Skin of body (tissue), 3 donors: ENCODE measurements at places on chromosomes 7 and 10.

DNA sequence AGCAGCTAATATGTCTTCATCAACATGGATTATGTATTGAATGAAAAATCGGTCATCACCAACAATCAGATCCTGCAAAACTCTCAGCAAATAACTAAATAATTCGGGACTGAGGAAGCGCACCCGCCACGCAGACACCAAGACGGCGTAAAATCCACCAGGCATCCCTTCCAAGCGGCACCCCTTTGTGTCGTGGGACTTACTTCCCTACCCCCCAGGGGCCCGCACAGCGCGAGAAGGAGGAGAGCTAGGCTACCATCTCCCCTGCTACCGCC, 721 bp downstream of the ARL3 start:
- DNase-seq, result no peak

DNA sequence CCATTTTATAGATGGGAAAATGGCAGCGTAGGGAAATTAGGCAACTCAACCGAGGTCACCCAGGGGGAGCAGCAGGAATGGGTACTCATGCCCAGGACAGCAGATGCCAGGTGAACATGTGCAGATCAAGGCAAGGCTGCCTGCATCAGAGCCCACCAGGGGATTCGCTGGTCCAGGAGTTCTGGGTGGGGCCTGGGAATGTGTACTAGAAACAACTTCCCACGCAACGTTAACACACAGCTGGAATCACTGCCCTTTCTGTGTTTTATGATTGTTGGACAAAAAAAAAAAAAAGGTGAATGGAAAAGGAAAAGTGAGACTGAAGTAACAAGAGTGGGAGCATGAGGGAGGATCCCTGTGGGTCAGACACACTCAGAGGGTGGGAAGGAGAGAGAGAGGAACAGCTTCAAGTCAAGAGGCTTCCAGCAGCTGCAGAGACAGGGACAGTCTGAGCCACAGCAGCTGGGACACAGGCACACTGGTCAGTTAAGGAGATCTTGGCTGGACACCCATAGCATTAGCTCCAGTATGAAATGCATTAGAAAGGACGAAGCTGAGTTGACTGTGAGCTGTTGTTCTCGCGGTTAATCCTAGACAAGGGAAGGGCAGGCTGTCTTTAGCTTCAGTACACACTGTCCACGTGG, 187.9 kb upstream of the INHBA start:
- no peak for DNase-seq

GRCh38 chr7:47759056-47759706, 177.3 kb upstream of the TNS3 start:
- no peak for DNase-seq

DNA sequence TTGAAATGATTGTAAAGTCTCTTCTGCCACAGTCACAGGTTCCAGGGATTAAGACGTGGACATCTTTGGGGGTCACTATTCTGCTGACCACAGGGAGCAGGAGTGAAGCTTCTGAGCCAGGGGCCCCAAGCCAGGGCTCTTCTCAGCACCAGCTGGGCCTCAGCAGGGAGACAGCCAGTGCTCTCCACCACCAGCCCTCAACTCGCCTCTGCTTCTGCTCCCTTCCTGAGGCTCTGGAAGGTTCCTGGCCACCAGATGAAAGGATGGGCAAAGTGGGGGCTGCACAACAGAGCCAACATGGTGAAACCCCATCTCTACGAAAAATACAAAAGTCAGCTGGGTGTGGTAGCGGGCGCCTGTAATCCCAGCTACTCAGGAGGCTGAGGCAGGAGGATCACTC, 11.2 kb upstream of the CRYGN start:
- no peak for DNase-seq

- no peak for DNase-seq
These were observed 80.6 kb upstream of the ITGB1 start for GRCh38 chr10:33038672-33039071.

GRCh38 chr10:63430091-63430998, 35.4 kb downstream of the JMJD1C start:
- peak; percentile 28 for DNase-seq

DNA sequence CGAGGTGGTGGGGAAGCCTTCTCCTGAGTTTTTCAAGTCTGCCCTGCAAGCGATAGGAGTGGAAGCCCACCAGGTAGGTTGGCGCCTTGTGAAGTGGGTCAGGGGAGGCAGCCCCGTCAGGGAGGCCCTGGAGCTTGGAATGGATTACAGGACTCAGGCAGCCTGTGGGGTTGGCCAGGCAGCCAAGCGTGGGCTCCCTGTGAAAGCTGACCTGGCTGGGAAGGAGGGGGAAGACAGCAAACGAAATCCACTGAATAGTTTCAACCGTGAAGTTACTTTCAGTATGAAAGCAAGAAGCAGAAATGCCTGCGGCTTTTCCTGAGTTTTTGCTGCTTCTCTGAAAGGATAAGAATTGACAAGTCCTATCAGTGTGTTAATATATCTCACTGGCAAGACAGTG, 36.4 kb downstream of the LHPP start:
- DNase-seq, result no peak

DNA sequence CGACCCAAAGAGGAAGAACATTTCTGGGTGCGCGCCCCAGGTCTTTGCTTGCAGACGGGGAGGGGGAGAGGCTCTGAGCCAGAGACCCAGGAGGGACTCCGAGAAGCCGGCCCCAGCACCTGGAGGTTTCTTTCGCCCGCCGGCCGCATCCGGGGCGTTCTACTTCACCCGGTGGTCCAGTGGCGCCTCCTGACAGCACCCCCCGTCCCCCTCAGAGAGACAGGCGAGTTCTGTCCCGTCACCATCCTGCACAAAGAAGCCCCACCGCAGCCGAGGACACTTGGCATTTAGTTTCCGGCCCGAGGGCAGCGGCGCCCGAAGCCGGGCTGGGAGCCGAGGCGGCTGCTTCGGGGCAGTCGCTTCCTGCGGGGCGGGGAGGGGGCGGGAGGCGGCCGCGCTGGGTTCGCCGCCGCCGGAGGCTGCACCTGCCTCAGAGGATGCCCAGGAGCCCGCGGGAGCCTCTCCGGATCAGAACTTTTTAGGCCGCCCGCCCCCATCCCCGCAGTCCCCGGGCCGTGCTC, at the start of gene TMEM178B:
Gene TMEM178B, plus strand, starts transcription at position 424 of the 521 bp plus-strand sequence.
- no peak for DNase-seq

- DNase-seq, result no peak
These were observed 121.9 kb upstream of the AUTS2 start for GRCh38 chr7:69476416-69476815.

DNA sequence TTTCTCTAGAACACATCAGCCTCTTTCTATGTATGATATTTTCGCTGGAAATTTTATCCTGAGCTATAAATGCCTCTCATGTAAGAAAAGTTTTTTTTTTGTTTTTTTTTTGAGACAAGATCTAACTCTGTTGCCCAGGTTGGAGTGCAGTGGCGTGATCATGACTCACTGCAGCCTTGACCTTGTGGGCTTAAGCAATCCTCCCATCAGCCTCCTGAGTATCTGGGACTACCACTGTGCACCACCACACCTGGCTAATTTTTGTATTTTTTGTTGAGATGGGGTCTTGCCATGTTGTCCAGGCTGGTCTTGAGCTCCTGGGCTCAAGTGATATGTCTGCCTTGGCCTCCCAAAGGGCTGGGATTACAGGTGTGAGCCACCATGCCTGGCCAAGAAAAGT, 80.4 kb downstream of the ADK start:
- DNase-seq, result no peak

- no peak for DNase-seq
These were observed 9.4 kb upstream of the KAT6B start for GRCh38 chr10:74816824-74817498.

DNA sequence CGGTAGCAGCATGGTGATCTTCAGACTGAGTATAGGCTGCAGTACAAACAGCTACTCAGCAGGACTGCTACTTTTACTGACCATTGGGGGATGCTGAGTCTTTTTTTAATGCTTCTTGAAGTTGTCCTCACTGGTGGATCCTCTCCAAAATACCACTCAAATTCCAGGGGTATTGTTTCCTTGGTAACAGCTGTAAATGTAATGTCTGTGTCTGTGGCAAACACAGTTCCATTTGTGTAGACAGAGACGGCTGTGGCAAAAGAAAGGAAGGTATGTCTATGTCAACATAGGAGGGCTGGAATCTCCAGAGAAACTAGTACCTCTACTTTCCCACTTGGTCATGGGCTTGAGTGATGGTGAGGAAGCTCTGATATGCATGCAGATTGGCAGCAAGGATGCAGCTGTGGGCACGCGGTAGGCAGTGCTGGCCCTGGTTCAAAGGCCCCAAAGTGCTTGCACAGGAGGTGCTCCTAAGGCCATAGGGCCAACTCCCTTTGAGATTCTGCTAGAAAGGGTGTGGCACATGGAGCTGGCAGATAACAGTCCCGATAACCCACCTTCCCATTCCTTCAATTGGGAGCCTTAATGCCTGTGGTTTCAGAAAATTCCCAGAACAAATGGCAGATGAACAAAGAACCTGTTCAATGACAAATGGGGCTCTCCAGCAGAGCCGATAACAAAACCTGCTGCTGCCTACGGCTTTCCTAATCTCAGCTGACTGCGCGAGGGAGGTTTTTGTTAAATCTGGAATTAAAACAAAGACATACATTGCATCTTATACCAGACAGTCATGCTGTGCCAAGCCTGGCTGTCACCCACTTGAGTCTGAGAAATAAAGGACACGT, 43.0 kb downstream of the PKD1L1 start:
- no peak for DNase-seq

DNA sequence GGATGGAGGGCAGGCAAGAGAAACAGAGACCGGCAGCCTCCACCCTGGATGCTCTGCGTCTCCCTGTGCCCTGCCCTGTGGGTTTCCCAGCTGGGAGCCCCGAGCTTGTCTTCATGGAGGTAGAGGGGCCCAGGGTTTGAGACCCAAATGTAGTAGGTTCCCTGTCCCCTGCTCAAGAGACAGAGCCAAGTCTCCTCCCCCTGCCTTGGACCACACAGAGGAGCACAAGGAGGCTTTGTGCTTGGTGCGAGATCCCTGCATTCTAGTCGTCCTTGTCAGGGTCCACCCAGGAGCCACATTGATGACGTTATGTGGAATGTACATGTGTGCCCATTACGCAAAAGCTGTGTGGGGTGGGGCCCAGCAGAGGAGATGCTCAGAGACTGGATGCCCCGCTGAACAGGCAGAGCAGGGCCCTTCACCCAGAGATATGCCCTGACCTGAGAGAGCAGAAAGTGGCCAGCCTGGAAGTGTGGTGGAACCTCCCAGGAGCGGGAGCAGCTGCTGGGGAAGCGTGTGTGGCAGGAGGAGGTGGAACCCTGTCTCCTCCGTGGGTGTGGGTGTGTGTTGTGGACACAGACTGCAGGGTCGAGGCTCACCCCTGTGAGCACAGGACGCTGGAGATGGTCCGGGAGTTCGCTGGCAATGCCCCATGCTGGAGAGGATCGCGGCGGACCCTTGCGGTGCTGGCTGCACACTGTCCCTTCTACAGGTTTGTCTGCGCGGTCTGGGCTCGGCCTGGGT, 39.3 kb downstream of the VWA2 start:
- DNase-seq, result no peak
